GM10248 (cell line): ENCODE measurements at places on chromosomes 4 and X.

DNA sequence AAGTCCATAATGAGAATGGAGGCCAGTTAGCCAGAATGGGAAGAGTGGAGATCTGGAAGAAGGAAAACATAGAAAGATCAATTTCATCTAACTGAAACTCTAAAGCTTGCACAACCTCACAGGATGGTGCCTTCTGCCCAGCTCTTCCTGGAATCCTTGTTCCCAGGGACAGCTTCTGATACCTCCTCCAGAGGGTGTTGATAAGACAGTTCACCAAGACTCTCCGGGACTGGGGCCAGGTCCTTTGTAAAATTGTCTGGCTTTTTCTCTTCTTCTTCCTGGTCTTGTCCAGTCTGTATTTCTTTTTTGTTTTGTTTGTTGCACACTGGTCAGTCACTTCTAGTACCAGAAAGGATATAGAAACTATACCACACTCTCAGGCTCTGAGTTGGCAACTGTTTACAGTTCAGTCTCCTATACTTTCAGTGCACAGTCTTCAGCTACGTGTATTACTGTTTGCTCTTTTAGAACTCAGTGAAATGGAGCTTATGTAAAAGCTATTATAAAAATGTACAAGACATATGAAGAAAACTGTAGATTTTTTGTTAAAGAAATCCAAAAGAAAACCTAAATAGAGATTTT is 142.8 kb upstream of the RPL34 start:
- DNase-seq, result no peak

- DNase-seq, result no peak
These were observed 62.1 kb downstream of the FUNDC1 start for GRCh38 chrX:44480591-44480990.

GRCh38 chrX:38066934-38067333 is 60.6 kb downstream of the SYTL5 start:
- DNase-seq, result no peak

GRCh38 chrX:109448282-109448938 is 33.5 kb downstream of the GUCY2F start:
- no peak for DNase-seq

DNA sequence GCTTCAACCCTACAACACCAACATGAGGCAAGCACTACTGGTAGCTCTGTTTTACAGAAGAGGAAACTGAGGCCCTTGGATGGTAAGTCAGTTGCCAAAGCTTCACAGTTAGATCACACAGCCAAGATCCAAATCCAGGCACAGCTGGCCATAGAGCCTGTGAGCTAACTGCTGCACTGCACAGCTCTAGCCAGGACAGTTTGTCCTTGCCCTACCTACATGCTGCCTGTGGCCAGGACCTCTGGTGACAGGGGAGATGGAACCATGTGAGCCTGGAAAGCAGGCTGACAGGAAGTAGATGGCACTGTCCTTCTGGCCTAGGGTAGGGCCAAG is 257.8 kb downstream of the FBXW7 start:
- DNase-seq, result no peak

DNA sequence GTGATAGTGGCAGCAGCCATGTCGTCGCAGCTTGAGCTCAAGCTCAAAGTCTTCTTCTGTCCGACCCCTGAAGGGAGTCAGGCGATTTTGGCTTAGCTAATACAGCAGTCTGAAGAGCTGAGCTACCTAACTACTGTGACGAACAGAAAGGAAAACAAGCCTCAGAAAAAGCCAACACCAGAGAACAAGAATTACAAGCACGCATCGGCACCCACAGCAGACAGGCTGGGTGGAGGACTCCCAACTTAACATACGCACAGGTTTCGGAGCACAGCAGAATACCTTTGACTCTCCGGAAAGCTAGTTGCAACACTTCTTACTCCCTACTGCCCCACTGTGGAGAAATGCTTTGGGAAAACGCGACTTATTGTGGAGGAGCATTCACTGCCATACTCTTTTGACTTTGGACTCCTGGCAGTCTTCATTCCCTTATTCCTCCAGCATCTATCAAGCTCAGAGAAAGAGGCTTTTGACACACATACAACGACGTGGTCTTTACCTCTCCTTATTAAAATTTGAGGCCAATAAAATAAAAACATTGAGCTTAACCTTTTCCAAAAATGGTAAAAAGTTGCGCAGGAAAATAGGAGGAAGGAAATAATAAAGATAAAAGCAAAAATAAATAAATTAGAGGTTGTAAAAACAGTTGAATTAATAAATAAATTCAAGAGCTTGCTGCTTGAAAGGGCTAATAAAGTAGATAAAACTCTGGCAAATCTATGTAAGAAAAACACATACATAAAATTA is 41.3 kb upstream of the GPC3 start:
- peak; percentile 11 for DNase-seq

DNA sequence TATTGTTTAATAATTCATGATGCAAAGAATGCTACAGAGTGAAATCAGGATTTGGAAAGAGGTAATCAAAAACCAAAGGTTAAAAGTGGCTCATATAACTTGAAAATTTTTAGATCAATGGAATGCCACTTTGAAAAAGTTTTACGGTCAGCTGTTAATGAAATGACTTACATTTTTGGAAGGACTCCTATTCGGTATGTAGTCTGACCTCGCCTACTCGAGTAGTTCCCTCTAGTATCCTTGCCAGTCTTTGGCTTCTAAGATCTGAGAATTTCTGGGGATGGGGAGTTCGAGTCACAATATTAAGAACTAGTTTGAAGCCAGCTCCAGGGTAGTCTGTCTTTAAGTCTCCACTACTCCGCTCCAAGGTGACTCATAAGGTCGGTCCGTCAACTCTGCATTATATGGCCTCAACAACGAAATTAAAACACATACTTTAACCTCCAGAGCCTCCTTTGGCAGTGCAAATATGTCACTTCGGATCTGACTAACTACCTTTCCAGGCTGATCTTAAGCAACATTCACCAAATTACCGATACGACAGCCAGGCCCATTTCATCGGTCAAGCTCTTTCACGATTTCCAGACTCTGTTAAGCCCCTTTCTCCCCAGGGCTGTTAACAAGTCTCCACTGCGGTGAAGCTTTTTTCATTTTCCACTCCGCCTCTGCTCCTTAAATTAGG is 733 bp upstream of the NAA15 start:
- no peak for DNase-seq

GRCh38 chr4:33133723-33134122 is 2413.6 kb downstream of the PCDH7 start:
- no peak for DNase-seq

- DNase-seq, result no peak
These were observed 92.3 kb downstream of the RLIM start for GRCh38 chrX:74521961-74522751.

GRCh38 chr4:7673121-7673520 is 238.4 kb upstream of the PSAPL1 start:
- no peak for DNase-seq

GRCh38 chr4:139470295-139470694 is 16.4 kb downstream of the RAB33B start:
- no peak for DNase-seq

DNA sequence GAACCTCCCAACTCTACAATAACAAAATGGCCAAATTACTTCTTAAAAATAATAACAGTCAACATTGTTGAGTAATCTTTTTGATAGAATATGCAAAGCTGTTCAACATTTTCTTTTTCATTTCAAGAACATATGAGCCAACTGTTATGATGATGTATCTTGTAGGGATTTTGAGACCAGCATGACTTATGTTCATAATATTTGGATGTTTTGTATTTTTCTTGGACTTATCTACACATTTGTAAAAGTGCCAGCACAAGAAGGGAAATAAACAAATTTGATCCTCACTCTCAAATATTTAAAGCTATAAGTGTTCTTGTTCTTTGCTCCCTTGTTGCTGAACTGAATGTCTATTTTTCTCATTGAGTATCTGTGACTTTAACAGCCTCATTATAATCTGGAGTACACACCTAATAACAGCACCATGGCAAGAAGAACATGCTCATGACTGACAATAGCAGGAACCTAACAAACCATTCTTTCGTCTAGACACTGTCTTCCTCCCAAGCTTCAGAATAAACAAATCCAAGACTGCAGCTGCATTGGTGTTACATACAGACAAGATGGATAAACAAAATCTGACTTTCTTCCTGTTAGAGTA is 1049.7 kb downstream of the FAT4 start:
- no peak for DNase-seq

- no peak for DNase-seq
These were observed 94.6 kb upstream of the RPS6KA3 start for GRCh38 chrX:20361081-20361889.

DNA sequence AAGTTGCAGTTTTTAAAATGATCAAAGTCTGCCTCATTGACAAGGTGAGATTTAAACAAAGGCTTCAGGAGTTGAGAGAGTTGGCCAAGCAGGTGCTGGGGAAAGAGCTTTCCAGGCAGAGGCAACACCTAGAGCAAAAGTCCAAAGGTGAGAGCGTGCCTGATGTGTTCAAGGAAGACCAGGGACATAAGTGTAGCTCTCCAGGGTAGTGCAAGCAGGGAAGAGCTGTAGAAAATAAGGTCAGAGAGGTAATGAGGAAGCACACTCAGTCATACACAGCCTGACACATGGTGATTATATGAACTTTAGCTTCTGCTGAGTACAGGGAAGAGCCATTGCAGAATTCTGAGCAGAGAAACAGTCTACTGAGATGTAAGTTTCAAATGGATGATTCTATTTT is 265.0 kb upstream of the NWD2 start:
- no peak for DNase-seq

DNA sequence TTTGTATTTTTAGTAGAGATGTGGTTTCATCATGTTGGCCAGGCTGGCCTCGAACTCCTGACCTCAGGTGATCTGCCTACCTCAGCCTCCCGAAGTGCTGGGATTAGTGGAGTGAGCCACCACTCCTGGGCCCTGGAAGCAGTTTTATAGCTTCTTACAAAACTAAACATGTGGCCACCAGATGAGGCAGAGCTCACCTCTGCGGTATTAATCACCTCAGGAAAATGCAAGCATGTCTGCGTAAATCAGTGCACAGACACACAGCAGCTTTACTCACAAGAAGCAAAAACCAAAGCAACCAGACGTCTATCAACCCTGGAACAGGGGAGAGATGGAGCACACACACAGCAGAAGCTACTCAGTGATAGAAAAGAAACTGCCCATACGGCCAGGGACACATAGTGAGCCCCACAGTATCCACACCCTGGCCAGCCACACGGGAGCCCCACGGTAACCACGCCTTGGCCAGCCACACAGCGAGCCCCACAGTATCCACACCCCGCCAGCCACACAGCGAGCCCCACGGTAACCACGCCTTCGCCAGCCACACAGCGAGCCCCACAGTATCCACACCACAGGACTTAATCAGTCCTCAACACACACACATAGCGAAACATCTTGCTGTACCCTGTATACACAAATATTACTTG is 30.2 kb downstream of the PPP2R3B start:
- DNase-seq, result no peak

- no peak for DNase-seq
These were observed 1034.2 kb upstream of the PCDH10 start for GRCh38 chr4:132114885-132115284.

- no peak for DNase-seq
These were observed 30.1 kb downstream of the LGI2 start for GRCh38 chr4:25000639-25001038.

GRCh38 chrX:123175366-123176122 is 8.5 kb upstream of the GRIA3 start:
- DNase-seq, result no peak

DNA sequence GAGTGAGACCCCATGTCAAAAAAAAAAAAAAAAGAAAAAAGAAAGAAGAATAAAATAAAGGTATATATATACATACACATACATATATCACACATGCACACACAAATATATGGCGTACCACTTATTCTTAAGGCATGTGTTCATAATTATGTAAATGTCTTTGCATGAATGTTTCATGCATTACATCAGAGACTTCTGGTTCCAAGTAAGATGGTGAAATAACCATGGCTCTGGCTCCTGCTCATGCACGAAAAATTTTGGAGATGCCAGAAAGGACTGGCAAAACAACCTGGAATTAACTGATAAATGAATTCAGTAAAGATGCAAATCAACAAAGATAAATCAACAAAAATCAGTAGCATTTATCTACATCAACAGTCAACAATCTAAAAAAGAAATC is 19.7 kb upstream of the FHIP1A start:
- no peak for DNase-seq

DNA sequence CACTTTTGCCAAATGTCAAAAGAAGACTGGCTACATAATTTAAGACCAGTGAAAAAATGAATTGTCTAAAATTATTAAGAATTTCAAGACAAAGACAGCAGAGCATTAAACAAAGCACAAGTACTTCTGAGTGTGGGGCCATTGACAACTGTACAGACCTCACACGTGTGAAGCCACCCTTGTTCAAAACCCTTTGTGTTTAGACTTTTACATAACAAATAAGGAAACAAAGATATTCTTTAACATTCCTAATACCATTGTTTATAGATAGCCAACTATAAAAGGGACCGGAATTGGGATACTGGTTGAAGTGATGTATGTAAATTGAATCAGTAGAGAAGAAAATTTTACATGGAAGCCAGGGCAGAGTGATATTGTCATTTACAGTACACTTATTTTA is 624.2 kb downstream of the PCDH18 start:
- no peak for DNase-seq

DNA sequence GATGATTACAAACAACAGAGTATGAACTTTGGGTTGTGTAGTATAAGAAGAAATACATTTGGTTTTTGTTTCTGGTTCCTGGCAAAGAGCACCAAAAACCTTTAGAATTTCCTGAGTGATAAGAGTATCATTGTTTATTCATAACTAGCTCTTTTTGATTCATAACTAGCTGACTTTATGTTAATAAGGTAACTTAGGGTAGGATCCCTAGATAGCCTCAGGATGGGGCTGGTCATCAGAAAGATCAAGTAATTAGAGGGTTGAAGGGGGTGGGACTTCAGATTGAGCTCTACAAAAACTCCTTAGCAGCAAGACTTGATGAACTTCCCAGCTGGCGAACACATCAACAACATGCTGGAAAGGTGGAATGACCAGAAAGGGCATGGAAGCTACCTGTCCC is 166.5 kb downstream of the SCFD2 start:
- no peak for DNase-seq

DNA sequence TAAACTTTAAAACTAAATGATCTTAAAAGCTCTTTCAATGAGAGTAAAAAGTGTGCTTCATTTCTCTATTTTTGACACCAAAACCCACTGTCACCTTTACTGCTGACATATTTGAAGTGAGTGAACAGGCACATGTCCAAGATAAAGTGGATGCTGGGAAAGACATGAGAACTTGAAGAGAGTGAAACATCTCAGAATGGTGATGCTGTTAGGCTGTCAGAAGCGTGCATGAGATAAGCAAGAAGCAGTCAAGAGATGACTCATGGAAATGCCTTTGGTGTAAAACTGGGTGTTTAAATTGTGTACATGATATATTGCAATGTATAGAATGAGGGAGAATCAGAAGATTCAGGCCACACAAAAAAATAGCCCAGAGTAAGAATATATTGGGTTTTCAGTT is 21.8 kb upstream of the GBA3 start:
- DNase-seq, result no peak

DNA sequence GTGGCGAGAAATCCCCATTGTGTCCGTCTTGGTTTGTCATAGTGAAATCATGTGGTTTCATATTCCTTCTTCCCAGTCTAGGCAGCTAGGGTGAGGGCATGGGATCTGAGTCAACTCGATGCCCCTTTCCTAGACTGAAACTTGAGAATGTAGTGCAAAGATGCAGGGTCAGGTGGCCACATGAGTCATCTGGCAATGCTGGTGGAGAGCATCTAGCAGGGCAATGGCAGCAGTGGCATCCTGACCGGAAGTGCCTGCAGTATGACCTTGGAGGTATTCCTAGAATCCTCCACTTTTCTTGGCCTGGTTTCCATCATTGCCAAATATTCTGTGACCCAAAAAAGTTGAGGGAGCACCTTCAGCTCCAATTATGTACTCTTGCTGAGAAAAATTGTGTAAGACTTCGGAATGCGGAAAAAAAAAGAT is 39.1 kb upstream of the TMEM184C start:
- no peak for DNase-seq

GRCh38 chr4:78056265-78057129 is 626 bp upstream of the FRAS1 start:
- DNase-seq, result peak; percentile 68
